ENCODE measurements at places on chromosomes 5 and 9.
A peak's percentile ranks its signal among the peaks of the same experiment; 100 is the strongest.

- DNase-seq, result no peak
These were observed 259.2 kb downstream of the SLCO4C1 start for GRCh38 chr5:102036927-102037326.

DNA sequence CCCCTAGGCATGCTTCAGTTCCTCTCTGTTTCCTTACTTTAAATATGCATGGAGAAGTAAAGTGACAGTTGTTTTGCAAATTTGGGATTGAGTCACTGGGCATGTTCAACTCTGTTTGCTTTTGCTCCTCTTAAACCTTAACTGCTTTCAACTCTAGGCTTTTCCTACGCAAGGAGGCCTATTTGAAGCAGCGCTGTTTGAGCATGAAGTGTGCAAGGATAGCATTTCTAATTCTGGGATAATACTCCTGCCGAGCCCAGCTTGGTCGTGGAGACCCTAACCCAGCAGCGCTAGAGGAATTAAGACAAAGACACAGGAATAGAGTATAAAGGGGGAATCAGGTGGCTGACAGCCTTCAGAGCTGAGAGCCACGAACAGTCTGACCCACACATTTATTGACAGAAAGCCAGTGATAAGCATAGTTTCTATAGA lies 803.4 kb upstream of the CDH10 start:
- no peak for DNase-seq

- no peak for DNase-seq
These were observed 116.6 kb upstream of the ABCA1 start for GRCh38 chr9:105044518-105044917.

- no peak for DNase-seq
These were observed 175.1 kb upstream of the DAB2 start for GRCh38 chr5:39599721-39600431.

- DNase-seq, result no peak
These were observed 203.6 kb downstream of the ALDH1A1 start for GRCh38 chr9:72749276-72749675.

DNA sequence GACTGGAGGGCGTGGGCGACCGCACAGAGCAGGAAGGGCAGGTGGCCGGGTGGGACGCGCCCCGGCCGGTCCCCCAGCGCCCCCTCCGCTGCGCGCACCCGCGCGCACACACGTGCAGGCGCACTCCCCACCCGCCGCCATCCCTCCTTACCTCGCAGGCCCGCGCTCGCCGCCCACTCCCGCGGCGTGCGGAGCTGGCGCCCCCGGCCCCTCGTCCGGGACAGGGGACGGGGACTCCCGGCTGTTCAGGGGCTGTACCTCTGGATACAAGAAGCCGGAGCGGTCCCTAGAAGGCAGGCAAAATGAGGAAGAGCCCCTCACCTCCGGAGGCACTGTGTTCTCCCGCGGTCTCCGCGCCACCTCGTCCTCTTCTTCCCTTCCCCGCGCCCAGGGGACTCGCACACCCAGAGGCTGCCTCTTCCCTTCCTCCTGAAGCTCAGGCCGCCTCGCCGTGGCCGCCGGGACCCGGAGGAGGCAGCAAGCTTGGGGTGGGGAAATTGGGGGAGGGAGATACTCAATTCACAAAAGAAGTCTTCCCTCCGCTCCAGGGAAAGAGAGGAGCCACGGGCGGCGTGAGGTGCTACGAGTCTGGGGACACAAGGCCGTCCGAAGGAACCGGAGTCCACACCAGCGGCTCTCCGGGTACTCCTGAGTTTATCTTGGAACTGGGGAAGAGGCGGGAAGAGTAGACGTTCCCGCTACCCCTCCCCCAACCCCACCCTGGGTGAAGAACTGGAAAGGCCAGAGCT lies 1.4 kb upstream of the GABRB2 start:
- DNase-seq, result no peak

- peak; percentile 72 for DNase-seq
These were observed 23.5 kb downstream of the ITGA1 start for GRCh38 chr5:52811067-52811749.

- no peak for DNase-seq
These were observed 29.6 kb upstream of the LCP2 start for GRCh38 chr5:170327168-170327567.

DNA sequence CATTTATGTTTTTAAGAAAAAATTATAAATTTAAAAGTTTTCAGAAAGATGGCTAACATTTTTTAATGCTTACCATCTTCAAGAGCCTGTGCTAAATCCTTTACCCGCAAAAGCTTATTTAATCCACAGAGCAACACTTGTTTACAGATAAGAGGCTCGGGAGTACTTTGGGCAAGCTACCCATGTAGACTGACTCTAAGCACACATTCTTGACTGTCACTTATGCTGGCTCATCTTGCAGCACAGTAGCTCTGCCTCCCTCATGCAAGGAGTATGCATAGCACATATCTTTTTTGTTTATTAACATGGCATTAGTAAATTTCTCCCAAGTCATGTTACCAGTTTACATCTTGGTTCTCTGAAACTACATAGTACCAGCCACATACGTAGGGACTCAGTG lies 14.7 kb downstream of the SH3RF2 start:
- DNase-seq, result no peak

DNA sequence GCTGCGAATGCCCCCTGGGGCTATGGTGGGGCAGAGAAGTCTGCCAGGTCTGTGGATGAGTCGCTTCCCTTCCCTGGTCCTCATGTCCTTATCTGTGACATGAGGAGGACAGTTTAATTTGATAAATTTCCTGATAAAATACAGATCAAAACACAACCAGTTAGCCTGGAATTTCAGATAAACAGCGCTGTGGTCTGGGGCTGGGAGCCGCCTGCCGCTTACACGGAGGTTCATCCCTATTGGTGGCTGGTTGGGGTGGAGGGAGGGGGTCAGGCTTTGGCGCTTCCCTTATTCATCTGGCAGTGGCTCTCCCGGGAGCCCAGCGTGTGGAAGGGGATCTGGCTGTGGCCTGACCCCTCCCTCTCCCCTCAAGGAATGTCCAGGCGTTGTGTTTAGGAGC lies 17.9 kb downstream of the CRB2 start:
- DNase-seq, result no peak

GRCh38 chr5:65483546-65484346 lies 2.0 kb upstream of the ADAMTS6 start:
- no peak for DNase-seq

DNA sequence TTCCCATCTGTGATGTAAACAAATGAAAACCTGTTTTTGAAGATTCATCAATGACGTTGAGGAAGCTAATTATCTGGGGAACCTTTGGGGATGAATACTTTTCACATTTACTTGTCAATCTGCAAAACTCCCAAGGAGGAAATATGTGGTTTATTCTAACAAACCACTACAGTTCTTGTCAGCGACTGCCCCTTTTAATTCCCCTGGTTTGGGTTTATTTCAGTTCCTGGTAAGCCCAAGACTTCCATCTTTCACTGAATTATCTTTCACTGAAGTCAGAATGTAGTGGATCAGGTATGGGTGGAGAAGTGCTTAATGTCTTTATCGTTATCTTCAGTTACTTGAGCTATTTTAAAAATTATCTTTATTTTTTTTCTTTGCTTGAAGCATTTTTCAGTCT lies 40.2 kb downstream of the TLR4 start:
- no peak for DNase-seq

DNA sequence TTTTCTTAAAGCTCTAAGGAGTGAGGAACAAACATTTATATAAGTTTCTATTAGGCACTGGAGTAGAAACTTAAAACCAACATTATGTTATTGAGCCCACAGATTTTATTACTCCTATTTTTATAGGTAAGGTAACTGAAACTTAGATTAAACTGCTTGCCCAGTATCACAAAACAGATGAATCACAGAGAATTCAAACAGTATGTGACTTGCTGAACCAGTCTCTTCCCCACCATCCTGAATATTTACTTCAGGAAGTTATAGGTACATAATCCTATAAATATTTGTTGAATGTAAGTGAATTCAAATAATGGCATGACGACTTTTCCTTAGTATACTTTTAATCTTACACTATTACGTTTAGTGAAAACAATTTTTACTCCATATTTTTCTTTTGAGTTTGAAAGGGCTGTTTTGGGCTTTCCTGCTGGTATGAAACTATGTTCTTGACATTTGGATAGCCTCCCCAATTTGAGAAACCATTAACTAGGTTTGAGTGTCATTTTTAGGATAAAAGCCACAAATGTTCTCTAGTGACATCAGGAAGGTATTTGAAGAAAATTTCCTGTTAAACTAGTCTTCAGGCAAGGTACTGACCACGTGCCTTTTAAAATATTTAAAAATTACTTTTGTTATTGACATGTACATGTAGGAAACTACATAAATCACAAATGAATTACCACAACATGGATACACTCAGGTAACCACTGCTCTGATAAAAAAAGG lies 39.3 kb downstream of the PRRC1 start:
- DNase-seq, result no peak

- no peak for DNase-seq
These were observed 524.3 kb downstream of the PSAT1 start for GRCh38 chr9:78821126-78821822.

GRCh38 chr5:160197341-160198144 lies 31.8 kb upstream of the FABP6 start:
- DNase-seq, result no peak

DNA sequence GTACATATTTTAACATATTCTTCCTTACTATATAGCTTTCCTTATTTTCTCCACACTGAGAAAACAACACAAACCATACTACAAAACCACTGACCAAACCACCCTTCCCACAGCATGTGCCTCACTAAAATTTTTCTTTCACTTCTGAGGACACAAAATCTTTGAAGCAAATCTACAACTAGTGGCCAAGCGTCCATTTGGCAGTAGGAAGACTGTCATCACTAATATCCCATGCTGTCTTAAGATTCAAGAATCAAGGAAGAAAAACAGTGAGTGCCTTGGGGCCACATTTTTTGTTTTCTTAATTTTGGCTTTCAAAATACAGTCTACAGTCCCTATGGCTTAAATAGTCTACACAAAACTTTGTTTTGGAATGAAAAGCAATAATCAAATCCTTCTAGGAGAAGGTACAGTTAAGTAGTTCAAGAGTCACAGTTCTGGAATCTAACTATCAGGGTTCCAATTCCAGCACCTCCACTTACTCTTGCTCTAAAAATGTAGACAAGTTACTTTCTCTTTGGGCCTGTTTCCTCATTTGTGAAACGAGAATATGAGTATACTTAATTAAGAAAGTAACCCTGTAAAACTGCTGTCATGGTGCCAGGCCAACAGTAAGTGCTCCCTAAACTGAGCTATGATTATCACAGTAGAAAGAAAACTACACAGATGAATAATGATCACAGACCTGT lies 227.9 kb downstream of the BNC2 start:
- DNase-seq, result no peak

DNA sequence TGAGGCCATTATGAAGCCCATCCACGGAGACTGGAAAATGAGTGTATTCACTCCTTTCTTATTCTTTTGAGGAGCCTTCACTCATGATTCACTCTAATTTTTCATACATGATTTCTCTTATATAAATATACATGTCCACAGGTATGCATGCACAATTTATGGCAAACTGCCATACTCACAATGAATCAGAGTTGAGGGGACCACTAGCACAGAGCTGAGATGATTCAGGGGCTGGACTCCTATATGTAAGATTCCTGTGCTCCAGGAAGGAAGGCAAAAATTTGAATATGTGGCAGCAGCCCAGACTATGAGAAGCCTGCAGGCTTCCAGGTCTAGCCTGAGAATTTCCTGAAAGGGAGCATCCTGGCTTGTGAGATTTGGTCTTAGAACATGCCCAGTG lies 484.6 kb downstream of the PRELID2 start:
- no peak for DNase-seq

GRCh38 chr9:112006361-112007020 lies 109.9 kb downstream of the UGCG start:
- no peak for DNase-seq

DNA sequence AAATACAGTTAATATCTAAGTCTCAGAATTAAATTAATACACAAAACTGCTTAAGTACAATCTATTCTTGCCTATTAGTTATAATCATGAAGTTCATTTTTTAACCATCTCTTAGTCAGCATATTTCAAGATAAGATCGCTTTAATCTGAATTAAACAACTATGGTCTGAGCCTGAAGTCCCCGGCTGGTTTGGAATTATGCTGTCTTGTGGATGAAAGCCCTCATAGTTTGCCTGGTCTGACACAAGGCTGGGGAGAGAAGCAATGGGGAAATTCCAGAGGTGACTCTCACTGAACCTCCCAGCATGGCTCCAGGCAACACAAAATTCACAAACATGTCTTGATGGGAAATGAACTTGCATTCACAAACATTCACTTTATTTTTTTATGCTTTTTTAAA lies 28.0 kb upstream of the GRAMD2B start:
- DNase-seq, result no peak

GRCh38 chr9:133210202-133210532 lies 1.1 kb upstream of the OBP2B start:
- DNase-seq, result no peak

DNA sequence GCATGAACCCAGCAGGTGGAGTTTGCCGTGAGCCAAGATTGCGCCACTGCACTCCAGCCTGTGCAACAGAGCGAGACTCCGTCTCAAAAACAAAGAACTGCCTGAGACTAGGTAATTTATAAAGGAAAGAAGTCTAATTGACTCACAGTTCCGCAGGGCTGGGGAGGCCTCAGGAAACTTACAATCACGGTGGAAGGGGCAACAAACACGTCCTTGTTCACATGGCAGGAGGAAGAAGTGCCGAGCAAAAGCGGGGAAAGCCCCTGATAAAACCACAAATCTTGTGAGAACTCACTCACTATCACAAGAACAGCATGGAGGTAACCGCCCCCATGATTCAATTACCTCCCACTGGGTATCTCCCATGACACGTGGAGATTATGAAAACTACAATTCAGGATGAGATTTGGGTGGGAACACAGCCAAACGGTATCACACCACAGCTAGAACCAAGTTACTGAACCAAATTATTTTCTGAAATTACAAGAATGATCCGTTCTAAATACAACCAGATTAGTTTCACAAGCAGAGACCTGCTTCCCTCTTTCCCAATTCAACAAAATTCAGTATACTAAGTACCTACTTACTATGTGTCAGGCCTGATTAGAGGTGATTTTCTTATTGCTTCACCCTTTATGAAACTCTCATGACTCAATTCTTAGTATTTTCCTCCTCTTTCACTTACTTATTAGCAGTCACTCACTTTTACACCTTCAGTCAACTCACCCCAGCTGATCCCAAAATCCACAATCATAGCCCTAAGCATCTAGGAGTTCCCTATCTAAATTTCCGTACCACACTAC lies 8.4 kb downstream of the UBTD2 start:
- no peak for DNase-seq

DNA sequence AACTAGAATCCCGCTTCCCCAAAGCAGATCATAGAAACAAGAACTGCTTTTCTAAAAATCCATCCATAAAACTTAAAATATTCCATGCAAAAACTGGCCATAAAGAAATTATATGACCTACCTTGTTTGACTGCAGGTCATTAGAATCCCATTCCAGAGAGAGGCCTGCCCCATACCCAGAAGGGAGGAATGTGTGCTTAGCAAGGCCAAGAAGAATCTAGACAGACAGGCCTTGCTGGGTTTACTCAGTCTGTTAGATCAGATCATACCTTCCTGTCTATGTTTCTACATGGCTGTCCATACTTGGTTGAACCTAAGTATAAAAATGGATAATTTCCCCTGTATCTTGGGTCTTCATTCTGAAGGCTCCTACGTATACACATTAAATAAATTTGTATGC lies 358.8 kb upstream of the TRPC7 start:
- no peak for DNase-seq

- DNase-seq, result no peak
These were observed 90.5 kb upstream of the RANBP3L start for GRCh38 chr5:36392186-36392585.

GRCh38 chr9:14961372-14962068 lies 51.3 kb upstream of the FREM1 start:
- no peak for DNase-seq

- no peak for DNase-seq
These were observed 5.0 kb downstream of the MED7 start for GRCh38 chr5:157137691-157138090.

- no peak for DNase-seq
These were observed 94.3 kb upstream of the MAMDC2 start for GRCh38 chr9:69949396-69949795.

All from SIG-M5 (cell line).